ENCODE measurements at places on chromosomes 11 and 22.

- DNase-seq = no peak
These were observed 1282.1 kb downstream of the TBC1D22A start for GRCh38 chr22:48044487-48045060.

GRCh38 chr22:30305519-30305905 is 16.2 kb upstream of the CASTOR1 start:
- DNase-seq = peak; percentile 55

DNA sequence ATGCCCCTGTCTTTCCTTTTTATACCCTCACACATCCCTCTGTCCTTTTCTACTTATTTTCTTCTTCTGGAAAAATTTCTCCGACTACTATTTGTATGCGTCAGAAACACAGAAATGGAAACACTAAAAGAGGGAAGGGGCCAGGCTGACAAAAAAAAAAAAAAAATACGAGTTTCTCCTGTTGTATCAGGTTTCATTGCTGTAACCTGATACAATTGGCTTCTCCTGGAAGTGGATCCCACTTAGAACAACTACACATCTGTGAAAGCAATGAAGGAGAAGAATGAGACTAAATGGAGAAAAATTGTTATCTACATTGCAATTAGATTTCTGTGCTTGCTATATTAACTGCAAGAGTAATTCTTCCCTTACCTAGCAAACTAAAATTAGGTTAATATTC is 393.9 kb downstream of the GUCY1A2 start:
- no peak for DNase-seq

- no peak for DNase-seq
These were observed 188.6 kb downstream of the CWF19L2 start for GRCh38 chr11:107268977-107269376.

- no peak for DNase-seq
These were observed 28.2 kb downstream of the A4GALT start for GRCh38 chr22:42692239-42693054.

GRCh38 chr22:46551996-46552395 is 14.6 kb upstream of the CELSR1 start:
- no peak for DNase-seq

DNA sequence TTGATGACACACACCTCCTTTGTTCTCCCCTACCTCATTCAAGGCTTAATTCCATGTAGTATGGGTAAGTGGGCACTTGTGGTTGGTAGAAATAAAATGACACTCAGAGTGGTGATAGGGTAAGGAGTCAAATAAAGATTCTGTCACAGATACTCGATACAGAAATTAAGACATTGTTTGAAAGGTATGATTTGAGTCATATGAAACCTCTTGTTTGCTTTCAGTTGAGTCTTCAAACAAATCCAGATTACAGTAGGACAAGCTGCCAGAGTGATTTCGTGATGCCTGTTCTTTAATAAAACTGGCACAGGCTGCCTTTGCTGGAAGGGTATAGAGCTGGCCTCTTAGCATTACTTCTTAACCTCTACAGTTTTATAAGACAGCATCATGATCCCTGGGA is 182.4 kb downstream of the SPON1 start:
- DNase-seq = no peak

DNA sequence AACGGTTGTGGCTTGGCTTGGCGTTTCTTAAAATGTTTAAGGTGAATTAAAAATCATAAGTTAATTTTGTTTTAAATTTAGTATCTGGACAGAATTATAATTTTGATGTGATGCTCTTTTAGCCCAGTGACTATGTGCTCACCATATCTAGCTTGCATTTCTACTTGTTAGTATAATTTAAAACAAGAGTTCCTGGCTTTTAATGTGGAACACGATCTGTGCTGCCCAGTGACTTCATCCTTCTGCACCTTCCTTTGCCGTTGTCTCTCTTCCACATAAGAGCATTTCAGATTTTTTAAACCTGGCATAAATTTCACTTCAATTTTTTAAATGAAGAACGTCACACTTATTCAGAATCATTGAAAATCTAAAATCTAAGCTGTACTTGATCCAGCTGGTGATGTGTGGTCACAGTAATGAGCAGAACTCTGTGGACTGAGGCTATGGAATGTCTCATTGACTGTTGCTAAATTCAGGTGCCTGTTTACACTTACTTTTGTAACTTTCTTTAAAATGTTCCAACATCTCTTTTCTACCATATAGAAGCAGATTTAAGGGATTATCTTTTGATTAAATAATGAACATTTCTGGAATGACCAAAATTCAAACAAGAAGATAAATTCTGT is 75.4 kb upstream of the ADSL start:
- no peak for DNase-seq

DNA sequence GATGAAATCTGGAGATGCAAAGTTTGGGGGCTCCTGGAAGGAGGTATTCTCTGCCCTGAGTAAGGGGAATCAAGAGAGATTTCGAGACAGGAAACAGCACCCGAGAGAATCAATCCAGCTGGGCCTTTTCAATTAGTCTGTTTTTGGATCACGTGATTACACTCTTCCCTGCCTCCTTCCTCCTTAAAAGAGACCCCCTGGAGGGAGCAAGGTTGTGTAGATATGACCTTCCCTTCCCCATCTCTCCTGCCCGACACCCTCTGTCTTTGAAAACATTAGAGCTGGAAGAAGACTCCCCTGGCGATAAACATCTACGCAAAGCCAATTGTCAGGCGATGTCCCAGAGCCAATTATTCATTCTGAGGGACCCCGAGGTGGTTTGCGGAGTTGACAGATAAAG is 407.9 kb downstream of the MIAT start:
- DNase-seq = no peak

DNA sequence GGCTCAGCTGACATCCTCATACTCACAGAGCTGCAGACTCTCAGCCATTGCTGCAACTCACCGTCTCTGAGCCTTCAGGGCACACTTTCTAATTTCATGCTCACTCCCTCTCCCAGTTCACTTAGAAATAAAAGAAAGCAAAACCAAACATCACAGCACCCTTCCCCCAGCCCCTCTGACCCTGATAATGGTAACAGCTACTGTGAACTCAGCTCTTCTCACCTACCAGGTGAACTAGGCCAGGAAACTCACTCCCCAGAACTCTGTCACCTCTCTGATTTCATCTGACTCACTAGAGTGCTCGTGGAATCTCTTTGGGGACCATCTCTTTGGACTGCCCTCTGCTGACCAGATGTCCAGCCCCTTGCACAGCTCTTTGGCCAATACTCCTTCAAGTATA is 14.5 kb upstream of the PARVA start:
- DNase-seq = no peak

GRCh38 chr11:73623686-73624085 is 22.7 kb upstream of the PLEKHB1 start:
- no peak for DNase-seq

DNA sequence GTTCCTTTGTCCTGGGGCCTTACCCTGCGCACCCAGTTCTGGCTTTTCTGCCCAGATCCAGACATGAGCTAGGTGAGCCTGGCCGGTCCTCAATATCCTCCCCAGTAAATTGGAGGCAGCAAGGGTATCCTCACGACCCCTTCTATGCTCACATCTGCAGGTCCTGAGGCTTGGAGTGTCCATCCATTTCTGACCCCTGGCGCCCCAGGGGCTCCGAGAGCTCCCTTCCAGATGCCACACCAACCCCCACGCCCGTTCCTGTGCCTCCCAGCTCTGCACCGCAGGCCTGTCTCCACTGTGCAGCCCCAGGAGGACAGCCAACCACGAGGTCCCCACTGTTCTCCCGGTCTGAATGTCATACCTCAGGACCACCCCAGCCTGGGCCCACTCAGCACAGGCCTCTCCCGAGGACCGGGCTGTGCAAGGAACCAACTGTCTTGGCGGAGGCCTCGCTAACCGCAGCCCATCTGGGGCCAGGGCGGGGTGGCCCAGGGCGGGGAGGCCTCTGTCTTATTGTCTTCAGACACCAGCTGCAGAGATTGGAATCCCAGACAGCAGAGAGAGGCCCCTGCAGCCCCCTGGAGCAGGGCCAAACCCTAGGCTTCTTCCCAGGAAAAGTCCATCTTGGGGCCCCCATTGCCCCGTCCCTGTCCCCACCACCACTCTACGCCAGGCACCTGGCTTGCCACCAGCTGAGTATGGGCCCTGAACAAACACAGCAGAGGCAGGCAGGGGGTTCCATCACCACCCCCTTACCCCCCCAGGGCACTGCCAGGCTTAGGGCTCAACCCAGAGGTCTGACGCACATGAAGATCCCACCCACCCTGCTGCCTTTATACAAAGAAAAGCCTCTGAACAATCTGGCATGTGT is 39.3 kb downstream of the ALX4 start:
- no peak for DNase-seq

- DNase-seq = no peak
These were observed 24.5 kb upstream of the CACNG2 start for GRCh38 chr22:36727927-36728488.

GRCh38 chr22:47082505-47082904 is 320.1 kb downstream of the TBC1D22A start:
- no peak for DNase-seq

DNA sequence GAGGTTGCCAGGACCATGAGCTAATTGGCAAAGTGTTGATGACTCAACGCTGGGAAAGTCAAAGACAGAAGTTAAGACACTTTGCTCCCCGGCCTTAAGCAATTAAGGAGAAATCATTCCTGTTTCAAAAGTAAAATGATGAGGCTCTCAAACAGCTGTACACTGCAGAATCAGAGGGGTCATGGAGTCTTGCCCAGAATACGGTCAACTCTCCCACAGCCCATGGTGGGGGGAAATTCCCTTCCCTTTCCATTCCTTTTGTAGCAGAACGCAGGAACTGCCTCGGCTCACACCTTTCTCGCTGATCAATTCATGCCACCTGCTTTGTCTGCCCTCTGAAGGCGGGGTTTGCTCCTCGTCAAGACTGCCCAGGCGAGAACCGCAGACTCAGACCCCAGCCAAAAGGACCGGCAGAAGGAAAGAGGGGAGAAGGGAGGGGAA is 52.8 kb downstream of the MN1 start:
- peak; percentile 58 for DNase-seq

GRCh38 chr11:2553886-2554285 is 109.1 kb downstream of the KCNQ1 start:
- no peak for DNase-seq

DNA sequence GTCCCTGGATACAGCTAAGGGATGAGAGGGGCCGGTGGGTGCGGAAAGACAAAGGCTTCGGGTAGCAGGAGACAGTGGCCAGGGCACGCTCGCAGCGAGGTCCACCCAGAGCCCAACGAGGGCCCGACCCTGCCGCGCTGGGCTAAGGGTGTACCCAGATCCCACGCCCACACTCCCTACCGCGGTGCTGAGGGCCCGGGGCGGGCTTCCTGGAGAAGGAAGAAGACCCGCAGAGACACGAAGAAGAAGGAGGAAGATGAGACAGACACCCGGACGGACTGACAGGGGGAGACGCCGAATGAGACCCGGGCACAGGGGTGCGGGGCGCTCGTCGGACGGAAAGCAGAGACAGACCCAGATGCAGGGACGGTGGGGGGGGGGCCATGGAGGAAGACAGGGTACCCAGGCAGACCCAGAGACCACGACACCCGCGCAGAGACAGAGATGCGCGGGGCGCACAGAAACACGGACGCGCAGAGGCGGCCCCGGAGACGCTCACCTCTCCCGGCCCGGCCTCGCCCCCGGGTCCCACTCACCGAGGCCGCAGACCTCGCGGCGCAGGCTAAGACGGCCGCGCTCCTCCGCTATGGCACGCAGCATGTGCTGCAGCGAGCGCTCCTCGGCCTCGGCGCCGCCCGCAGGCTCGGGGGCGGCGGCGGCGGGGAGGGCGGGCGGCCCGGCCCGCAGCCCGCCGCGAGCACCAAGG is 437 bp downstream of the KIAA0930 start:
- DNase-seq = no peak

DNA sequence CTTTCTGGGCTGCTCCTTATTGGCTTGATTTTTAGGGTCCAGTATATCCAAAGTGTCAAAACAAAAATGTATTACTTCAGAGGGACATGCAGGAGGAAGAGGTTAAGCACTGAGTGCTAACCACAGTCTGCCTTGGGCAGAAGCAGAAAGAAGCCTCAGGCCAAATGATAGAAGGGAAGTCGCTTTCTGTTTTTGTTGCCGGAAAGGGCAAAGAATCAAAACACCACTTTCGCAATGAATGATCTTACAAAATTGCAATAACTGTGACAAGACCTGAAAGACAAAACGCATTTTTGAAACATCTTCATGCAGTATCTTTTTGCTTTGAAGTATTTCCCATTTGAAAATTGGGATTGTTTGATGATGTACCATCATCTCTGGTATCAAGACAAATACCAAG is 70.1 kb upstream of the PICALM start:
- DNase-seq = no peak

- no peak for DNase-seq
These were observed 607.1 kb downstream of the TBC1D22A start for GRCh38 chr22:47369431-47370015.

GRCh38 chr11:46724088-46724487 is 5.1 kb downstream of the F2 start:
- no peak for DNase-seq

GRCh38 chr22:33958741-33959140 is 38.5 kb upstream of the LARGE1 start:
- no peak for DNase-seq

- no peak for DNase-seq
These were observed 40.3 kb downstream of the ALX4 start for GRCh38 chr11:44269369-44270351.

DNA sequence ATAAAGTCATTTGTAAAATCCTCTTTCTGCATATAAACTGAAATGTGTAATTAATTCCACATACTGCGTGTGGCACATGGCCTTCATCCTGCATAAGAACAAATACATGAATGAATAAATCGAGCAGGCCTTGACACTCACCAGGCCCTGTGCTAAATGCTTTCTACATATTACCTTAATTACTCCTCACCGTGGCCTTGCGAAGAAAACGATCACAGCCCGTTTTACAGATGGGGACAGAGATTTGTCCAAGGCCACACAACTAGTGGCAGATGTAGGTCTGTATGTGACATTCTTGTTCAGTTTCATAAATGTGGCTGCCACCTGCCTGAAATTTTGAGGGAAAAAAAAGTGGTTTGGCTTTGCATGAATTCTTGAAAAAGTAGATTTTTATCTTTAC is 5.8 kb upstream of the CCND1 start:
- no peak for DNase-seq

DNA sequence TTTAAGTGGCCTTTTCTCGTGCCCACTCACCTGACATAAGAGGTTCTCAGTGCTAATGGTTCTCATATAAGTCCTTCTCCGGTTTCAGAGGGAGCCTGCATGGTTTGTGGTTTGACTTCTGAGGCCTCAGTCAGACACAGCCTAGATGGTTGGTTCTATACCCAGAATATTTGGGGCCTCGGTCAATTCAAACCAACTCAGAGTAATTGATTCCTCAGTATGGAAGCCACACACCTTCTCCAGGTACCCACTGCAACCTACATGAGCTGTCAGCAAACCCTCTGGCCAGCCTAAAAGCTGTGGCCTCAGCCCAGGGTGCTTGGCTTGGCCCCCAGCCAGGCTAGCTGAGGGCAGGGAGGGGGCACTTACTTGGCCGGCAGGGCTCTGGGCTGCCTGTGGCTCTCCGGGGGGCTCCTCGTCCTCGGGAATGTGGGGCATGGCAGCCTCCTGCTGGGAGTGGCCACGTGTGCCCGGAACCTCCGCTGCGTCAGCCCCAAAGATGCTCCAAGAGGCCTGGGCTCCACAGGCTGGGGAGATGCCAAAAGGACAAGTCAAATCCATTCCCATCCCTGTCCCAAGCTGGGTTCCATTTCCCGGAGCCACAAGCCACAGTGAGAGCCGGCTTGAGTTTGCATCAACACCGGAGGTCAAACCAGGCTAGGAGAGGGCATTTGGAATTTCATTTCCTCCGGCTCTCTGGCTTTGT is 41.7 kb downstream of the IRAG1 start:
- peak; percentile 35 for DNase-seq
